ENCODE measurements at places on chromosomes 1 and 21. TPM values are rescaled to one million over a fixed set of nuclear protein-coding genes. Genes with fewer than 3 reads are reported as not detected.

Gene GPA33
- total RNA-seq, result not detected

Gene FCRL6
- total RNA-seq, result 0.40 TPM

Gene MIXL1
- not detected for total RNA-seq

Gene GJA4
- total RNA-seq, result 4.4 TPM

Gene LCE2A
- not detected for total RNA-seq

Gene ADSS2
- total RNA-seq, result 16.1 TPM

Gene HES2
- not detected for total RNA-seq

Gene TRAF3IP3
- total RNA-seq, result 0.95 TPM

GRCh38 chr1:248841702-248842395, 3.8 kb downstream of the ZNF672 start:
- no peaks in the 10 kb centered on the region for H3K4me1 ChIP-seq
- DNase-seq, result no peak
- H3K27ac ChIP-seq, result no peak overlapping the region
- no peaks in the 10 kb centered on the region for H3K27me3 ChIP-seq
- H3K36me3 ChIP-seq, result no peaks in the 10 kb centered on the region

- H3K27ac ChIP-seq, result no peak overlapping the region
- no peaks in the 10 kb centered on the region for H3K36me3 ChIP-seq
- H3K4me3 ChIP-seq, result no peak overlapping the region
- no peaks in the 10 kb centered on the region for H3K4me1 ChIP-seq
Measured at GRCh38 chr1:167276969-167277368, 56.3 kb downstream of the POU2F1 start.

DNA sequence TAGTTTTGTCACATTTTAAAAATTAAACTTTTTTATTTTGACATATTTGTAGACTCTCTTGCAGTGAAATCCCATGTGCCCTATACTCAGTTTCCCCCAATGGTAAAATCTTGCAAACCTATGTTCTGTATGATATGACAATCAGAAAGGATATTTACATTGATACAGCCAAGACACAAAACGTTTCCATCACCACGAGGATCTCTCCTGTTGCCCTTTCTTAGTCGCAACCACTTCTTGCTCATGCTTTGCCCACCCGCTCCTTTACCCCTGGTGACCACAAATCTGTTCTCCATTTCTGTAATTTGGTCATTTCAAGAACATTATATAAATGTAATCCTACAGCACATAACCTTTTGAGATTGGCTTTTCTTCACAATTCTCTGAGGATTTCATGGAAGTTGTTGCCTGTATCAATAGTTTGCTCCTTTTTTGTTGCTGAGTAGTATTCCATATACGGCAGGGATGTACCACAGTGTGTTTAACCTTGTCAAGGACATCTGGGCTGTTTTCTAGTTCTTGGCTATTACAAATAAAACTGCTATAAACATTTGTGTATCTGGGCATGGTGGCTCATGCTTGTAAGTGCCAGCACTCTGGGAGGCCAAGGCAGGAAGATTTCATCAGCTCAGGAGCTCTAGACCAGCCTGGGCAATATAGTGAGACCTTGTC, 14.0 kb upstream of the BATF3 start:
- DNase-seq, result no peak
- H3K4me1 ChIP-seq, result no peaks in the 10 kb centered on the region
- no peak overlapping the region for H3K4me3 ChIP-seq
- no peaks in the 10 kb centered on the region for H3K27me3 ChIP-seq
- no peaks in the 10 kb centered on the region for H3K36me3 ChIP-seq
- H3K27ac ChIP-seq, result no peak overlapping the region

DNA sequence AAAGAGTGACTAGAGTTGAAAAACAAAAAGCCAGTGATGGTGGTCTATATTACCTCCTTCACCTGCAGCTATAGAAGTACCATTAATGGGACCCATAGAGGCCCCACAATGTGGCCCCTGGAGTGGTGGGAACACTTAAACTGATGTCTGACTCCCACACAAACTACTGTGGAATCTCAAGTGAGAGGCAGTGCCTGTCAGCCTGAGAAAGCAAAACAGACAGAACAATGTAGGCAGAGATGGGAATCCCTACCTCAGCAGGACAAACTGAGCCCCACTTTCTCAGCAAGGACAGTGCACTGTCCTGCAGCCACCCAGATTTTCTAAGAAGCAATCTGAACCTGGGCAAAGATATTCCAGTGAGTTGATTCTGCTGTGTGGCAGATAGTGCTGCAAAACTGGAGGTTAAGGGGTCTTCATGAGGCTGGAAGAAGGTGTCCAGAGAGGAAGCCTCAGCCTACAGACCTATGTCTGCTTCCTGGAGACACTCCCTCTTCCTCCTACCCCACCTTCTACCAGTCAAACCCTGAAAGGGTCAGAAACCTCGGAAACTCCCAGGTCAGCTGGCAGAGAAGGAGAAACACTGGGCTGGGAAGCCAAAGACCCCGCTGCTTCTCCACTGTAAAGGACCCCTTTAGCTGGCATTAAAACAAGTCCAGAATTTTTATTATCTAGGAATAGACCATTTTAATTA, 228.7 kb downstream of the C1orf94 start:
- H3K27me3 ChIP-seq, result no peaks in the 10 kb centered on the region
- no peak overlapping the region for H3K4me3 ChIP-seq
- no peaks in the 10 kb centered on the region for H3K36me3 ChIP-seq
- H3K27ac ChIP-seq, result no peak overlapping the region

GRCh38 chr1:160374306-160375110, 7.6 kb downstream of the NHLH1 start:
- no peaks in the 10 kb centered on the region for H3K4me1 ChIP-seq
- H3K36me3 ChIP-seq, result no peaks in the 10 kb centered on the region
- no peaks in the 10 kb centered on the region for H3K27me3 ChIP-seq
- no peak overlapping the region for H3K27ac ChIP-seq
- DNase-seq, result no peak
- H3K4me3 ChIP-seq, result no peak overlapping the region

DNA sequence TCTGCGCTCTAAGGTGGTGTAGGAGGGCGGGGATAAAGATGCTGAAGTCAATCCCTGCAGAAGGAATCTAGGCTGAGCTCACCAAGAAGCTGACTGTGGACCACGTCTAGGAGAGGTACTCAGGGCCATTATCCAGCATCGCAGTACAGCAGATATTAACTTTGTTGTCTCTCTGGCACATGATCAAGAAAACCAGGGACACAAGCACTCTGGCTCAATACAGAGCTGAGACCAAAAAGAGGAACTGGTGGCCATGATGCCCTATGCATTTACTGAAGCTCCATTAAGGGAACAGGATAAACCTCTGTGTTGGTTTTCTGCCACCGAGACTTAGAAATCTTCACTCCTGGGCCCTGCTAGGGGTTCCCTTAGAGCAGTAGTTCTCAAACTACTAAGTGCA, 38.0 kb upstream of the ANGPTL7 start:
- H3K4me3 ChIP-seq, result no peak overlapping the region
- no peaks in the 10 kb centered on the region for H3K36me3 ChIP-seq
- H3K4me1 ChIP-seq, result no peaks in the 10 kb centered on the region

GRCh38 chr1:109298666-109299557, 7.9 kb downstream of the MYBPHL start:
- no peak overlapping the region for H3K4me3 ChIP-seq
- peak; percentile 69 for DNase-seq
- H3K36me3 ChIP-seq, result no peaks in the 10 kb centered on the region

DNA sequence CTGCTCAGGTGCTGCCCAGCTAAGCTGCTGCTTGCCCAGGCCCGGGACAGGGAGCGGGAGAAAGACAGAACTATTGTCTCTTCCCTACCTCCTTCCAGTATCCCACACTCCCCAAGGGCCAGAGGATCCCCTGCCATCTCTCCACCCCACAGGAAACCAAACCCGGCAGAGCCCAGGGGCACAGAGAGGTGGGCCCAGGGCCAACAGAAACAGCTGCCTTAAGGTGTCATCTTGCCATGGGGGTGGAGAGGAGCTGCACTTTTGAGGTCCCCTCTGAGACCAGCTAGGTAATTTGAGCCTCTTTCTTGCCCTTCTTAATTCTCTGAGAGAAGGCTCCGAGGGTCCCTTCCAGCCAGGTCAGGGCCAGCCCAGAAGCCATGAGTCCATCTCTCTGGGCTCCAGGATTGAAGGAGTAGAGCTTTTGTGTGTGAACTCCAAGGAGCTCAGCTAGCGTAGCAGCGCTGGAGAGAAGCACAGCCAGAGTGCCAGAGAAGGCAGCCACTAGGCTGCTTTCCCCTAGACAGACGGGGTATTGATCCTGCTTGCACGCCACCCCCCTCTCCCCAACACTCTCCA, 9.7 kb upstream of the GPR61 start:
- no peaks in the 10 kb centered on the region for H3K27me3 ChIP-seq
- H3K36me3 ChIP-seq, result no peaks in the 10 kb centered on the region
- H3K4me1 ChIP-seq, result peaks cover 8% of the 10 kb centered on the region
- no peak for DNase-seq
- no peak overlapping the region for H3K4me3 ChIP-seq
- no peak overlapping the region for H3K27ac ChIP-seq

GRCh38 chr1:213264531-213264930, 213.5 kb downstream of the RPS6KC1 start:
- H3K4me1 ChIP-seq, result no peaks in the 10 kb centered on the region
- H3K27ac ChIP-seq, result no peak overlapping the region
- no peak overlapping the region for H3K4me3 ChIP-seq
- no peaks in the 10 kb centered on the region for H3K27me3 ChIP-seq

GRCh38 chr1:232553050-232553754, 76.7 kb downstream of the SIPA1L2 start:
- peak; percentile 63 for DNase-seq
- no peaks in the 10 kb centered on the region for H3K4me1 ChIP-seq
- H3K27ac ChIP-seq, result no peak overlapping the region
- H3K27me3 ChIP-seq, result no peaks in the 10 kb centered on the region

- no peaks in the 10 kb centered on the region for H3K27me3 ChIP-seq
- H3K27ac ChIP-seq, result no peak overlapping the region
- peaks cover 7% of the 10 kb centered on the region for H3K4me1 ChIP-seq
- H3K36me3 ChIP-seq, result no peaks in the 10 kb centered on the region
- DNase-seq, result no peak
Measured at GRCh38 chr1:156157506-156157905, 4.1 kb downstream of the SEMA4A start.

DNA sequence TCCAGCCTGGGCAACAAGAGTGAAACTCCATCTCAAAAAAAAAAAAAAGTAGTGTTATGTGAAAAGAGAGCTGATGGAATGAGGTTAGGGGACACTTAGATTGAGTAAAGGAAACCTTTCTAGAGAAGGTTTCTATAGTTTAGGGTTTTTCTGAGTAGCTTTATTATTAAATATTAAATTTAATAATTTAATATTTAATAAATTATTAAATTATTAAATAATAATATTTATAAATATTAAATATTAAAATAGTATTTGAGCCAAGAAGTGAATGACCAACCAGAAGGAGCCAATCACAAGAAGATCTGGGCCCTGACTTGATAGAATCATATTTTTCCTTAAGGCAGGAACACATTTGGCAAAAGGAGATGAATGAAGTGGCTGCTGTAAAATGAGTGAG, 50.7 kb downstream of the ALG6 start:
- no peaks in the 10 kb centered on the region for H3K27me3 ChIP-seq
- no peaks in the 10 kb centered on the region for H3K36me3 ChIP-seq
- no peaks in the 10 kb centered on the region for H3K4me1 ChIP-seq
- no peak for DNase-seq
- no peak overlapping the region for H3K27ac ChIP-seq

DNA sequence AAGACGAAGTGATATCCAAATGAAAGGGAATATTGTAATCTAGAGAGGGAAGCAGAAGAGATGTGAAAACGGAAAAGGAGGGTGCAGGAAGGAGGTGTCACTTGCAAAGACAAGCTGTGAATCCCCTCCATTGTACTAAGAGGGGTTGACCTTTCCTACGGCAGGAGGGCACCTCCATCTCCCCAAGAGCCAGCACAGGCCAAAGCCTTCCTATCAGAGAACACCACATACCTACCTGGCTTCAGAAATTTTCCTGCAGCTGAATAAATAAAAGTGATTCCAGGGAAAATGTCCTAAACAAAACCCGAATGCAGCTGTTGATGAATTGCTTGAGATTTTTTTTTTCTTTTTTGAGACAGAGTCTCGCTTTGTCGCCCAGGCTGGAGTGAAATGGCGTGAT, 14.3 kb downstream of the KANK4 start:
- no peak overlapping the region for H3K27ac ChIP-seq
- no peaks in the 10 kb centered on the region for H3K4me1 ChIP-seq
- H3K27me3 ChIP-seq, result no peaks in the 10 kb centered on the region

DNA sequence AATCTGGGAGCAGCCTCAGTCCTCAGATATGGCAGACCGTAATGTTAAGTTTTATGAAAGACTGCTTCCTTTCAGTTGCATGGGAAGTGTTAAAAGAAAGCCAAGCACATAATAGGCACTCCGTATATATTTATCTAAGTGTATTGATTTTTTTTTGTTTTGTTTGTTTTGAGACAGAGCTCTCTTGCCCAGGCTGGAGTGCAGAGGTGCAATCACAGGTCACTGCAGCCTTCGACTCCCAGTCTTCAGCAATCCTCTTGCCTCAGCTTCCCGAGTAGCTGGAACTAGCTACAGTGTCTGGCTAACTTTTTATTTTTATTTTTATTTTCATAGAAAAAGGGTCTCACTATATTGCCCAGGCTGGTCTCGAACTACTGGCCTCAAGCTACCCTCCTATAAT, 341.8 kb downstream of the USH2A start:
- H3K27ac ChIP-seq, result no peak overlapping the region
- DNase-seq, result peak; percentile 64
- no peak overlapping the region for H3K4me3 ChIP-seq
- H3K27me3 ChIP-seq, result no peaks in the 10 kb centered on the region

DNA sequence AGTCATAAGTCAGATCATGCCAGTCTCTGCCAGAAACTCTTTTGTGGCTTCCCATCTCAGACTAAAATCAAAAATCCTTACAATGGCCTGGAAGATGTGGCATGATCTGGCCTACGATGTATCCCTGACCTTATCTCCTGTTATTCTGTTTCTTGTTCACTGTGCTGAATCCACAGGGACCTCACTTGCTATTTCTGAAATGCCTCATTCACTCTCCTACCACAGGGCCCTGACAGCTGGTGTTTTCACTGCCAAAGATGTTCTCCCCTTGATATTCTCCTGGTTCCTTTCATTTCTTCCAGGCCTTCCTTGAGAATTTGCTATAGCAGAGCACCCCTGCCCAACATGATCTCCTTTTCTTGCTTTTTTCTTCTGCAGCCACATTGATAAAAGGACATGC, 1.7 kb downstream of the DNALI1 start:
- no peaks in the 10 kb centered on the region for H3K27me3 ChIP-seq
- no peaks in the 10 kb centered on the region for H3K36me3 ChIP-seq
- H3K27ac ChIP-seq, result no peak overlapping the region

DNA sequence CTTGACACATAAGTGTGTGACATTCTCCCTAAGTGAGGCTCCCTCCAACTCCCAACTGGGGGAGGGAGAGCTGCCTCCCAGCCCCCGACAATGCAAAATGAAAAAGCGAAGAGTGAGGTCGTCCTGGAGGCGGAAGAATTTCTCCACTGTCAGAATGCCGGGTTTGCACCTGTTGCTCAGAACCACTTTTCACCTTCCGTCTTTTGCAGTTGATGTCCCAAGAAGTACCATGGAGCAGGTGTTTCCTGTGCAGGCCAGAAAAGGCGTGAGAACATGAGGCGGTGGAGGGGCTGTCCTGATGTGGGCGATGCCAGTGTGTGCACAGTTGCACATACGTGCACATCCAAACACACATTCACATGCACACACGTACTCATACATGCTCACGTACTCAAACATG, 158.6 kb upstream of the AJAP1 start:
- H3K36me3 ChIP-seq, result no peaks in the 10 kb centered on the region
- no peak overlapping the region for H3K27ac ChIP-seq
- H3K4me1 ChIP-seq, result no peaks in the 10 kb centered on the region
- no peak overlapping the region for H3K4me3 ChIP-seq
- no peaks in the 10 kb centered on the region for H3K27me3 ChIP-seq

GRCh38 chr1:18817795-18818435, 41.5 kb downstream of the TAS1R2 start:
- no peaks in the 10 kb centered on the region for H3K27me3 ChIP-seq
- no peak overlapping the region for H3K4me3 ChIP-seq
- H3K27ac ChIP-seq, result no peak overlapping the region
- H3K36me3 ChIP-seq, result no peaks in the 10 kb centered on the region
- H3K4me1 ChIP-seq, result no peaks in the 10 kb centered on the region
